ENCODE measurements at places on chromosomes 11 and 22.

- DNase-seq, result no peak
These were observed 35.1 kb downstream of the TRIM29 start for GRCh38 chr11:120102864-120103122.

DNA sequence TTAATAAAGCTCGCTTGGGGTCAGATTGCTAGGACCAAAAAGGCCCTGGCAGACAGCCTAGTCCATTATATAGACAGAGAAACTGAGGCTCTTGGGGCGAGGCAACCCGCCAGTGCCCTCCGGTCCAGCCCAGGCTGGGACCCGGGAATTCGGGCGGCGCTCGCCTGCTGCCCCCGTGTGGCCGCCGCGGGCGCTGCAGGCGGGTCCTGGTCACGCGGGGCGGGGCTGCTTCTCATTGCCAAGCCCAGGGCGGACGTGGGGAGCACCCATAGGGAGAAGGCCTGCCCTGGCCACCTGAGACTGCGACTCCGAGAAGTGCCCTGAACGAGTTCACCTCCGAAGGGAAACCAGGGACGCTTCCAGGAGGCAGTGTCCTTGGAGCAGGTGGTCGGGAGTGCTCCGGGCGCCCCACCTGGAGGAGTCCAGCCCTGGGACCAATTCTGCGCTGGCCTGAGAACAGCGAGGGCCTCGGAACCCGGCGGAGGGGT, 36.0 kb upstream of the CSNK1E start:
- no peak for DNase-seq

DNA sequence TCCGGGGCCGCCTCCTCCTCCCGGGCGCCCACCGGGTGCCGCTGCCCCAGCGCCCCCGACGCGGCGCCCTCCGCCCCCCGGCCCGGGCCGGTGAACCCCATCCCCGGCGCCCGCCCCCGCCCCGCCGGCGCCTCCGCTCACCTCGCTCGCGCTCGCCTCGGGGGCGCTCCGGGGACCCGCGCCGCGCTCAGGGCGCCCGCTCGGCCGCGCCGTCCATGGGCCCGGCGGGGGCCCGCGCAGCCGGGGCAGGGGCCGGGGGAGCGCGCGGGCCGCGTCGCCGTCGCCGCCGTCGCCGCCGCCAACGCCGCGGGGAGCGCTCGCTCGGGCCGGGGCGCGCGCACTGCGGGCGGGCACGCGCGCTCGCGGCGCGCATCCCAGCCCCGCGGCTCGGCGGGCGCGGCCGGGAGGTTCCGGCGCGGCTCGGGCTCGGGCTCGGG, 293 bp downstream of the DUSP8 start:
- no peak for DNase-seq

- DNase-seq, result no peak
These were observed 72.1 kb upstream of the TENM4 start for GRCh38 chr11:79512706-79513469.

DNA sequence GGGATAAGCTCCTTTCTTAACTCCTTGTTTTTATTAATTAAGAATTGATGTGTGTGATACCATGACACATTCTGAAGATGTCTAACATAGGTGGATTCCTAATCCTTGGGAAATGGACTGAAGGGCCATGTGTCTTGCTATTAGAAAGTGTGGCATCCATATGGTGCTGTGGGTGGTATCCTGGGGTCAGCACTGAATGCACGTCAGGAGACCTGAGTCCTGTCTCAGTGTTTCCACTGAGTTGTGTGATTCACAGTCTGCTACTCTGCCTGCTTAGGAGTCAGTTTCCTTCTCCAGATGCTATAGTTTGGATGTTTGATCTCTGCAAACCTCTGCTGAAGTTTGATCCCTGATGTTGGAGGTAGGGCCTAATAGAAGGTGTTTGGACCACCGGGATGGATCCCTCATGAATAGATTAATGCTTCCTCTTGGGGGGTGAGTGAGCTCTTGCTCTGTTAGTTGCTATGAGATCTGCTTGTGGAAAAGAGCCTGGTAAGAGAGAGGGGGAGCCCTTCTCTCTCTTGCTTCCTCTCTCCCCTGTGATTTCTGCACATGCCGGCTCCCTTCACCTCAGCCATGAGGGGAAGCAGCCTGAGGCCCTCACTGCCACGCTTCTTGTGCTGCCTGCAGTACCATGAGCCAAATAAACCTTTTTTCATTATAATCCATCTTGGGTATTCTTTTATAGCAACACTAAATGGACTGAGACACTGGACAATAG, 666.5 kb downstream of the NTM start:
- DNase-seq, result no peak

DNA sequence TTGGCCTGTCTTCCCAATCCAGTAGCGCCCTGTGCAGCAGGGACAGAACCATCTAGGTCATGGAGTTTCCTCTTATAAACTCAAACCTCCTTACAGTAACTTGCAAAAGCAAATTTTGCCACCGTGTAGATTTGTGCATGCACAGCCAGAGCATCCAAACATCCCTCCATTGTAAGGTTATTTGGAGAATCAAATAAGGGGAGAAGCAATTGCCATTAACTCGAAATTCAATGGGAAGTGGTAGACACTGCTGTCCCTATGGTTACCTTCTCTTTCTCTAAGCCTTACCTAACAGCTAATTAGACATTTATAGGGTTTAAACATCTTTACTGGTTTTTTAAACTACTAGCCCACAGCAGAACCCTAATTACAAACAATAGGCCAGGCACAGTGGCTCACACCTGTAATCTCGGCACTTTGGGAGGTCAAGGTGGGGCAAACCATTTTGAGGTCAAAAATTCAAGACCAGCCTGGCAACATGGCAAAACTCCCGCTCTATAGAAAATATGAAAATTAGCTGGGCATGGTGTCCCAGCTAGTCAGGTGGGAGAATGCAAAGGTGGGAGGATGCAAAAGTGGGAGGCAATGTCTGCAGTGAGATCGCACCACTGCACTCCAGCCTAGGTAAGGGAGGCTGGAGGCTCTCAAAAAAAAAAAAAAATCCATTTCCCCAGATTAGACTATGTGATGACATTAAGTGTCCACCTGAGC, 6.6 kb downstream of the HSPA8 start:
- no peak for DNase-seq

- no peak for DNase-seq
These were observed 8.5 kb upstream of the ADORA2A start for GRCh38 chr22:24418786-24419474.

GRCh38 chr11:131246156-131246555, 124.3 kb upstream of the NTM start:
- DNase-seq, result no peak

GRCh38 chr11:36427079-36427478, 83.0 kb downstream of the TRAF6 start:
- DNase-seq, result no peak

- DNase-seq, result peak; percentile 61
These were observed 862 bp upstream of the CENATAC start for GRCh38 chr11:118996926-118997626.

- no peak for DNase-seq
These were observed 2.1 kb upstream of the PLXNB2 start for GRCh38 chr22:50309601-50309991.

DNA sequence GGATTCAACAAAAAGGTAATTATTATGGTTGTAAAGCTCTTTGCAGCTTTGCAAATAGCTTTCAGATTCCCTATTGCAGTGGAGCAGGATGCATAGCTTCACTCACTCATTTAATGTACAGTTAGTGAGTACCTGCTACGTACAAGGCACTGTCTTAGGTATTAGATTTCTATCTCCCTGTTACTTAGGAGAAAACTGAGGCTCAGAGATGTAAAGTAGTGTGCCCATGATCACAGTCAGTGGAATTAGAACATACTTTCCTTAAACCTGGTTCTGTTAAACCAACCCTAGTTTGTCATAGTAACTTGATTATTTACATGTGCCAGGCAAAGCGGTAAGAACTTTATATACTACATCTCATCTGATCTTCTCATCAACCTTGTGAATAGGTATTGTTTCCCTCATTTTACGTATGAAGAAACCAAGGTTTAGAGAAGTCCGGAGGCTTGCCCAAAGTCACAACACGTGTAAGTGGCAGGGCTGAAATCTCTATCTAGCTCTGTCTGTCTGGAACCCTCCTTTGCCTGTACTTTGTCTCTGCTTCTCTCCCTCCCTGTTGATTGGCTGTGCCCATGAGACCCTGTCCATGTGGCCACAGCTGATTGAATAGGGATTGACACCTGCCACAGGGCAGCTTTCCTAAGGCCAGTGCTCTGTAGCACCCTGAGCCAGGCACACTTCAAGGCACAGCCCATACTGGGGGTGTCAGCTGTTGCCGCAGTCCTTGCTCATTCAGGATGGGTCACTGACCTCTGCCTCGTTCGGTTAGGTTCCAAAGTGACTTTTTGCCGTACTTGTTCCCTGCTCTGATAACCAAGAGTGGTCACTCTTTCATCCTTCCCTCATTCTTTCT, 63.8 kb upstream of the PRSS23 start:
- DNase-seq, result no peak

DNA sequence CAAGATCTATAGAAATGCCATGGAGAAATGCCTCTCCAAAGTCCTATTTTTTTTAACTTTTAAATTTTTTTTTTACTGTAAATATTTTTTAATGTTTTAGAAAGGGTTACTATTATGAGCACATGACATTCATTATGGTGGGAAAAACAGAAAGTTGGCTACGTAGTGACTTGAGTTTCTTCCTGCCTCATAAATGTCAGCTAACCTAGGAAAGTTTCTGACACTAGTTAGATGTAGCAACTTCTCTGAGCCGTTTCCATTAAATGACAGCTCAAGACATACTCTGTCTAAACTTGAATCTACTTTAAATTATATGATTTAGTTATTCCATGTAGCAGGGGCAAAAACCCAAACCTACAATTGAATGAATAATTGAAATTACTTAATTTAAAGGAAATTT, 18.4 kb upstream of the CTSC start:
- DNase-seq, result no peak

DNA sequence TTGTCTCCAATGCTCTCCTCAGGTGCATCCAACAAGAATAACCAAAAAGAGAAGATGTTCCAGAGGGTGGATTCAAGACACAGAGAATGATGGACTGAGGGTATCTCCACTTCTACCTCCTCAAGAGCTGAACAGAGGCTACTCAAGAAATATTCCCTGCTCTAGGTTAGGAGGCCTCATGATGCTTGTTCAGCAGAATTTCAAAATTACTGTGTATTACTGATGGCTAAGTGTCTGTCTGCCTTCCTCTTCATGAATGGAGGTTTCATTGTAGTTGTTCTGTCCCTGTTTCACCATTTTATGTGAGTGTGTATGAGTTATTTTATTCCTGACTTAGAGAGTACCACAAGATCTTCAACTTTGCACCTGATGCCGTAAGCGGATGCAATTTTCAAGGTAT, 76.8 kb downstream of the JRKL start:
- no peak for DNase-seq

GRCh38 chr11:100640071-100640470, 47.0 kb upstream of the ARHGAP42 start:
- no peak for DNase-seq

- DNase-seq, result no peak
These were observed 5.1 kb downstream of the ARSA start for GRCh38 chr22:50622723-50623327.

DNA sequence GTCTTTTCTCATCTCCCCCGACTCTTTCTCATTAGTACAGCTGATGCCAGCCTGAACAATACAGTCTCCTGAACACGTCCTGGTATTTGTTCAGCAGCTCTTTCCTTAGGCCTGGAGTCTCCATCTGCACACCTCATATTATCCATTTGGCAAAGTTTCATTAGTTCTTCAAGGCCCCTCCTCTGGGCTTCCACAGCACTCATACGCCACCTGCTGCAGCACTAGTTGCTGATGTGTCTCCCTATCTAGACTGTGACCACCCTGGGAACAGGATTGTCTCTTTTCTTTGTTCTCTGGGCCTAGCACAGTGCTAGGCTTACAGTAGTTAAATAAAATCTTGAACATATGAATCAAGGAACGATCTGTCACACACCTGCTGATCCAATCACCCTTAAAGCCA, 17.2 kb downstream of the DCHS1 start:
- no peak for DNase-seq

- DNase-seq, result no peak
These were observed 5.0 kb downstream of the THY1 start for GRCh38 chr11:119417726-119418540.

DNA sequence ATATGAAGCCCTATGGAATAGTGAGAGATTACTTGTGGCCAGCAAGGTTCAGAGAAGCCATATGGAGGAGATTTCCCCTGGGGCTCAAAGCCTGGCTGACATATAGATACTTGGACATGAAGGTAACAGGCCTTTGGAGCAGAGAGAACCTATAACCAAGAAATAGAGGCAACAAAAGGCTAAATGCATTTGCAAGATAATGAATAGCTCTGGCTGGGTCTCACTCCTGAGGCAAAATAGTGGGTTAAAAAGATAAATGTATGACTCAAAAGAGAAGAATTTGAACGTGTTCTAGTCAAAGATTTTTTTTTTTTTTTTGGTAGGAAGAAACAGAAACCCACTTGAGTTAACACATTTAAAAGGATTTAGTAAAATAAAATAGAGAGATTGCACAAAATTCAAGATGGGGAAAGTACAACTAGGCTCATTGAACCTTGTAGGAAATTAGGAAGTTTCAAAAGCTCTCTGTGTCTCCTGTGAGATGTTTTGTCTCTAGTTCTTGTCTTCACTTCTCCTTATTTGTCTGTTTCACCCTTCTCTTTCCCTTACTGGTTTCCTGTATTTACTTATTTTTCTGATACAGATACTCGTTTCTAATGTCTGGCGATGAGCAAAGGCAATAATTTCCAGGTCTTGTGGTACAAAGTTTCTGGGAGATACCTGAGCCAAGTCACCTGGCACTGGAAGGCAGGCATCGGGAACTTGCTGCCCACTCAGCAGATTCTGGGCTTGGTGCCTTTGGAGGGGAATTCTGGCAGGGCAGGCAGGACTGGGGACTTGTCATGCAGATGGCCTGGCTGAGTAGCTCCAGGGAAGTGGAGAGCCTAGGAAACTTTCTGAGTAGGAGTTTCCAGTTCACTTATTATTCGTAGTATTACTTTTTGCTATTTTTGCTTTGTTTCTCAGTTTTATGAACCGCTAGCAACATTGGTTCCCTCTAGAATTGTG, 49.2 kb upstream of the SESN3 start:
- DNase-seq, result no peak

- DNase-seq, result peak; percentile 21
These were observed 702 bp downstream of the BIRC2 start for GRCh38 chr11:102347462-102348370.

DNA sequence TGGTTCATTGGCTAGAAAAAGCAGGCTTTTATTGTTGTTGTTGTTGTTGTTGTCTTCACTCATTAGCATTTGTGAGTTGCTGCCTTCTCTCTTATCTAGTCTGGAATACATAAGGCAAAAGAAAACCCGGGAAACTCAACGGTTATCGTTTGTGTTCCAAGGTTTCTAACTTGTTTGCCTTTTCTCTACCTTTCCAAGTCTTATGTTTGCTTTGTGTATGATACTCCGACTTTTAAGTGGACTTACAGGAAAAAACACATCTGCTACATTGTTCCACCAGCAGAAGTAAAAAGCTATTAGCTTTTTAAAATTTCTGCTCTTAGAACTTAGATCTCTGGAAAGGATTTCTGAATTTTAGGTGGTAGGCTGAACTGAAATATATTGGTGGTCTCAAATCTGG, 27.0 kb upstream of the HIKESHI start:
- DNase-seq, result no peak

DNA sequence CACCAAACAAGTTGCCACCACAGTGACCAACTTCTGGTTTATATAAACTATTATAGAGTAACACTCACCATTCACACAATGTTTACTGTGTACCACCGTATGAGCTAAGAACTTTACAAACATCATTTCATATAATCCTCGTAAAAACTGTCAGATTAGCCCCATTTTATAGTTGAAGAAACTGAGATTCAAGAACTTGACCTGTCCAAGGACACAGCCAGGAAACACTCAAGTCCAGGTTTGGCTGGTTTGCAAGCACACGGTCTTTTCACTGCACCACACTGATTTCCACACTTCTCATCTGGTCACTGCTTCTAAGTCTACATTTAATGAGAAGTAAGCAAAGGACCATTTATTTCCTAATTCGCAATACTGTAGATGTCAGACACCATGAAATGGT, 3.7 kb downstream of the MORC2 start:
- DNase-seq, result no peak

Measured in CMK (cell line).